Erythroblast (primary cell): ENCODE measurements at places on chromosomes 4 and X.

- DNase-seq: no peak
Measured at GRCh38 chrX:111837197-111837596, 38.8 kb upstream of the TRPC5OS start.

GRCh38 chrX:458631-459061 is 71.9 kb upstream of the PPP2R3B start:
- DNase-seq: no peak

DNA sequence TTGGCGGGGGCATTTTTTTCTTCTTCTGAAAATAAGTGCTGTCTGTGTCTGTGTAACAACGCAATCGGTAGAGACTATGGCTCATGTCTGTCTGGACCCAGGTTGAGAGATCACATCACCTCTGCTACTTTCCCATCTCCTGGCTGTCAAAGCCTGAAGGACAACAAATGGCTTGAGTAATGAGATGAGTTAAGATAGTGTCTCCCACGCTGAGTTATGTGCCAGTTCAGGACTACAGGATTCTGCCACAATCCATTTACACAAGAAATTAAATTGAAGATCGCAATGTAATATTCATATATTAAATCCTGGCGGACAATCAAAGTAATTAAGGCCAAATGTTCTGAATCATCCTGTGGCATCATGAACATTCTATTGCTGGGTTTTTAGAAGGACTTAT is 16.5 kb upstream of the ARHGAP36 start:
- no peak for DNase-seq

GRCh38 chr4:112316360-112316759 is 19.2 kb downstream of the ALPK1 start:
- no peak for DNase-seq

- no peak for DNase-seq
Measured at GRCh38 chr4:182155806-182156205, 87.4 kb upstream of the TENM3 start.

- DNase-seq: no peak
Measured at GRCh38 chr4:147862043-147862692, 130.3 kb downstream of the ARHGAP10 start.

DNA sequence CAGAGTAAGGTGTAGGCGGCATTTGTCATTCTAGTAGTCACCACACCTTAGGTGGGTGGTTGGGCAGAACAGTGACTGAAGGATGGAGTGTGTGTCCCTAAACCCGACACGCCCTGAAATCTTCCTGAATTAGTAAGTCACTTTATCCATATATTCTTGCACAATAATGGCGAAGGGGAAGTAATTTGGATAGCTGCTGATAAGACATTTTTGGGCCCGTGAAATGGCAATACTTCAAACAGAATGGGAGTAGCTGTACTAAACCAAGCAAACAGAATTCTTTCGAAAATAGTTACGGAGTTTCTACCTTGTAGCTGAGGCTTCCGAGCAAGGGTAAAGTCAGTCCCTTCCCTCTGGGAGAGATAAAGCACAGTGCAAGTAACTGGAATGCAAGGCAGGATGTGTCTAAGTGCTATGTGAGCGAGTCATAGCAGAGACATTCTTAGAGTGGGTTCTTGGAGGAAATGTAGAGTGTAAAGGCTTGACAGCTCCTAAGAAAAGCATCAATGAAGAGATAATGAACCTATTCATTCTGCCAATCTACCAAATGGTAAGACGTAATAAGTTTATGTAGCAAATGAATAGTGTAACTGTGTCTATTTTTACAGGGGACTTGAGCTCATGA is 72.8 kb downstream of the CLCN5 start:
- DNase-seq: no peak
